Astrocyte of the spinal cord (primary cell): ENCODE measurements at places on chromosomes 11 and 22.

DNA sequence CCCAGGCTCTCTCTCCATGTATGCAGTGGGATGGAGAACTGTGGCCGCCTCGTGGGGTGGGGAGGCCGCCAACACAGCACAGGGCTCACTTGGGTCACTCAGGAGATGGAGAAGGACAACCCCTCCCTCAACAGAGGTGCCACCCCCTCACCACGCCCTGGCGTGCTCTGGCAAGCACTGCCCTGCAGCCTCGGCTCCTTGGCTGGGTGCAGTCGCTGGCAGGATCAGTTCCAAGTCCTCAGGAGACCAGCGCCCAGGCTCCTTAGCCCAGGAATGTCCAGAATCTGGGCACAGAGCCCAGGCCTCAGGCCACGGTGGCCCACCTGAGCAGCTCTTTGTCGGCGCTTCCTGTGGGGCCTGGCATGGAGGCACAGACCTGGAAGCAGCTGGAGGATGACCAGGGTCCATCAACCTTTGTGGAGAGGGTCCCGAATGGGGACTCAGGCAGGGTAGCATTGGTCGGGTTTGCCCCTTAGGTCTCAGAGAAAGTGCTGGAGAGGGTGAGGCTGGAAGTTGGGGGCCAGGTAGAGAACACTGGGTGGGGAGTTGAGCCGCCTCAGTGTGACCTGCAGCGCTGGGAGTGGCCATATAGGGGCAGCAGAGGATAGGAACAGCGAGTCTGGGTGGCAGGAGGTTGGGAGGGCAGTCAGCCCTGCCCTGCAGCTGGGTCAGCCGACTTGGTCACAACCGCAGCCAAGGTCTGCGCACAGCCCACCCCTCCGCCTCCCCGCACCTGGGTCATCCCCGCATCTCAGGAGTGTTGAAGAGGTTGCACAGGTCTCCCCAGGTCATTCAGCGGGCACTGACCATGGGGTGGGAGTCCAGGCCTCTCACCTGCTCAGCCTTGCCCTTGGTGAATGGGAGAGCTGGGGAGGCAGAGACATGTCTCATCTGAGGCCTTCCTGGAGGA lies 8.2 kb downstream of the SUSD2 start:
- DNase-seq, result peak; percentile 50

DNA sequence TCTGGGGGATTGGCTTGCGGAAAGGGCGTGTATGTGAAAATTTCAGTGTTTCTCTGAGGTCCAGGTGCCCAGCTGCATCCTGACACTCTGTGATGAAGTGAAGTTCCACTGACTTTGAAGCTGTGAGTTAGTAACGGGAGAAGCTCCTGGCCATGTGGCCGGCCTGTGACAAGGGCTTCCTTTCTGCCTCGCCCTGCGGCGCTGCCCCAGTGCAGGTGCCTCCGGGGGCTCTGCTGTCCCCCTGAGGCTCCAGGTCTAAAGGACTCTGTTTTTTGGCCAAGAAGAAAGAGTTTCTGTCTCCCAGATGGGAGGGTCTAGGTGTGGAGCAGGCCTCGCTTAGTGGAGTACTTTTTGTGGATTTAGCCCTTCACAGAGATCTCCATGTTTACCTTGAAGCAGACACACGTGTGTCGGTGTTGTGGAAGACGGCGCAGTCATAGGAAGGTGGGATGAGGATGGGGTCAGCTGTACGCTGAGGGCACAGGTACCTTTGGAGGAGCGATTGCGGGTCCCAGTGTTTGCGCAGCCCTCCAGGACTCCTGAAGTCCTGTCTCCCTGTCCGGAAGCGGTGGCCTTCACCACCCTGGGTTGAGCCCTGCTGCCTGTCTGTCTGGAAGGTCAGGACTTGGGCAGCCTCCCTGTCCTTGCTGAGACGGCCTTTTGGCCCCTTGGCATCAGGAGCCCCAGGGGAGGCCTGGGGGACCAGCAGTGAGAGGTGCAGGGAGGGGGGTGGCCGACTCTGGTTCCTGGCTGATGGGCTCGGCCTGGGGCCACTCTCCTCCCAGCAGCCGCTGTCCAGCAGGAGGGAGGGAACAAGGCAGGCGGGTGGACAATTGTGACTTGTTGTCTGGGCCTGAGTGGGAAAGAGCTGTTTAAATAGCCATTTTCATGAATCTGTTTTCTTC lies 1249.3 kb downstream of the BRD1 start:
- DNase-seq, result no peak

- no peak for DNase-seq
Measured at GRCh38 chr22:27466778-27467438, 334.6 kb downstream of the MN1 start.

DNA sequence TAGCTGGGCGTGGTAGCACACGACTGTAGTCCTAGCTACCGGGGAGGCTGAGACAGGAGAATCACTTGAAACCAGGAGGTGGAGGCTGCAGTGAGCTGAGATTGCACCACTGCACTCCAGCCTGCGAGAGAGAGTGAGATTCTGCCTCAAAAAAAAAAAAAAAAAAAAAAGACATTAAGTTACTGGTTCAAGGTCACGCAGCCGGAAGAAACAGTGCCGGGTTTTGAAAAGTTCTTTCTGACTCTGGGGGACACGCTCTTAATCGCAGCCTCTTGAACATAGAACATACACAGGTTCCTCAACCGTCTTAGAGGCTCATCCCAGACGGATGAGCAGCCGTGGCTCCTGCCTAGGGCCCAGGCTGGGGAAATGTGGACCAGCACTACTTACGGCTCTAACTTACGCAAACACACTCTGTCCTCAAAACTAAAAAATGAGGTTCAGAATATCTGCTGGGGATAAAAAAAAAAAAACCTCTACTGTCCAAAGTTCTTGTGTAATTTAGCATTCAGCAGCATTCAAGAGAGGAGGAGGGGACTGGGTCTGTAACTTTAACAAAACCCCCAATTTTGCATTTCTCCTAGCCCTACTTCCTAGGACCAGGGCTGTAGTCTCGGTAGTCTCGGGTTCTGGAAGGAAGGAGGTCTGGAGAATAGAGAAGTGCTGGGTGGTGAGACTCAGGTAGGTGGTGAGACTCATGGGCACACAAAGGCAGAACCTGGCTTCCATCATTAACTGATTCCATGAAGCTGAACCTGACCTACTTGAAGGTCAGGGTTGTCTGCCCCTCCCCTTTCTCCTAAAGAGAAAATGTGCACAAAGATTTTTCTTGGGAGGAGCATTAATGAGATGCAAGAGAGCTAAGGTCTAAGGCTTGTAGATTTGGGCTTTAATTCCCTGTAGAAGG lies 6.0 kb downstream of the SPTBN2 start:
- no peak for DNase-seq

DNA sequence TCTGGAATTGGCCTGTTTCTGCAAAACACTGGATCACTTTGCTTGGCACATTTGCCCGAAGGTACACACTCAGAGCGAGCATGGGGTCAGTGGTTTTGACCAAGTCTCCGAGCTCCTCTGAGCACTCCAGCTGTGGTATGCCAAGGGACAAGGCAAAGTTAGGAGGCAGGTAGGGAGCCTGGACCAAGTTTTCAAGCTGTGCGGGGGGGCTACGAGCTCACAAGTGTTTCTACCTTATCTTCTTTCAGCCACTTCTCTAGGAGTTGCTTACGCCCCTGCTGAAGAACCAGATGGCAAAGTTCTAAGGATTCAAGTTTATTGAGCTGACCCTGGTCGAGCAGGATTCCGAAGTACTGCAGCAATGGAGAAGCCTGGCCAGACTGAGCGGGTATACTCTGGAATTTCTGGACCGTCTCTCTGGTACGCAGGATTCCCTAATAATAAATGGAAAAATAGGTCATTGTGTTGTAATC lies 54.7 kb upstream of the SLC25A1 start:
- DNase-seq, result no peak

DNA sequence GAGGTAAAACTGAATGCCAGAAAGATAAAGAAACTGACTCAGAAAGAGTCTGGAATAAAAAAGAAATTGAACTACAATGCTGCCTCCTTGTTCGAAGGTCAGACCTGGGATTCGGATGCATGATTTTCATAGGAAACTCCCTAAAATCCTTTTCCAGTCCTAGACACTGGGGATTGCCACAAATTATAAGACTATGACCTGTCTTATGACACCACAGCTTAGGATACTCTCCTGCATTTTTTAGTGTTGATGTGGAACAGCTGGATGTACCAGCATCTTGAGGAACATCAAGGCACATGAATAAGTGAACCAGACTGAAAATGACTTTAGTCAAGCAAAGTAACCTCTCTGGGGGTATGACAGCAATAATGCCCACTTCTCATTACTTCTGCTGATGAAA lies 9.0 kb downstream of the KIRREL3 start:
- no peak for DNase-seq

DNA sequence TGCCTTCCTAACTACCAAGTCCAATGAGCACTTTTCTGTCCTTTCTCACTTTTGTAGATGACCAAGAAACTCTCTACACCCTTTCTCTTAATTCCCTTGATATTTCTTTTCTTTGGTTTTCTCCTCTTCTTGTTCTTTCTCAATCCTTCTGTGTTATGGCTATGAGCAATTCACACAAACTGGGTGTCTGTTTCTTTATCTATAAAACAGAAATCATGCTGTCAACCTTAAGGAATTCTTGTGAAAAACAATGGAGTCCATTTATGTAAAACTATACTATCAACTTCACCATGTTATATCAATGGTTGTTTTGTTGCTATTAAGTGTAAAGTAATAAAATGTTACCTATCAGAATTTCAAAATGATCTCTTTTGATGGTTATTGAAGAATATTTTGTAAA lies 7.2 kb downstream of the MTNR1B start:
- DNase-seq, result no peak

- no peak for DNase-seq
Measured at GRCh38 chr11:82732348-82732733, 1.3 kb downstream of the FAM181B start.

- DNase-seq, result no peak
Measured at GRCh38 chr11:96614846-96615245, 225.0 kb downstream of the JRKL start.
